Naive thymus-derived CD8-positive, alpha-beta T cell (primary cell): ENCODE measurements at places on chromosomes 4 and X. TPM values are rescaled to one million over a fixed set of nuclear protein-coding genes. Genes with fewer than 3 reads are reported as not detected.

DNA sequence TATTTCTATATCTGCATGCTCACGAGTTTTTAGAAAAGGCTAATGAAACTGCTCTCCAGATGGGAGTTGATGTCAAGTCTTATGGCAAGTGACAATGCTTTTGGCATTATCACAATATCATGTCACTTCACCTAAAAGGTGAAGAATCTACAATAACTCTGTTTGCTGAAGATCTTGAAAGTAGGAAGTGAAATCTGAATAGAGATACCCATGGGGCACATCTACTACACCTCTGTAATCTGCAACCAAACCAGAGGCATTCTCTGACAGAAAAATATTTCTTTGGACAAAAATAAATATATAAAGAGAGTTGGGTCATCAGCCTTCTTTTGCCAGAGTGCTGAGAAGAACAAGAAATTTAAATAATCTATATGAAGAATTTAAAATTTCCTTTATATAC is 3.9 kb upstream of the VAMP7 start:
- peaks cover 14% of the 10 kb centered on the region for H3K4me1 ChIP-seq
- no peak for DNase-seq
- no peak overlapping the region for H3K27ac ChIP-seq
- peaks cover 10% of the 10 kb centered on the region for H3K27me3 ChIP-seq
- H3K4me3 ChIP-seq, result no peak overlapping the region
- H3K36me3 ChIP-seq, result no peaks in the 10 kb centered on the region

- no peaks in the 10 kb centered on the region for H3K27me3 ChIP-seq
- H3K36me3 ChIP-seq, result no peaks in the 10 kb centered on the region
- no peak for DNase-seq
- no peaks in the 10 kb centered on the region for H3K4me1 ChIP-seq
Measured at GRCh38 chrX:121639781-121640180, 592.4 kb downstream of the GLUD2 start.

DNA sequence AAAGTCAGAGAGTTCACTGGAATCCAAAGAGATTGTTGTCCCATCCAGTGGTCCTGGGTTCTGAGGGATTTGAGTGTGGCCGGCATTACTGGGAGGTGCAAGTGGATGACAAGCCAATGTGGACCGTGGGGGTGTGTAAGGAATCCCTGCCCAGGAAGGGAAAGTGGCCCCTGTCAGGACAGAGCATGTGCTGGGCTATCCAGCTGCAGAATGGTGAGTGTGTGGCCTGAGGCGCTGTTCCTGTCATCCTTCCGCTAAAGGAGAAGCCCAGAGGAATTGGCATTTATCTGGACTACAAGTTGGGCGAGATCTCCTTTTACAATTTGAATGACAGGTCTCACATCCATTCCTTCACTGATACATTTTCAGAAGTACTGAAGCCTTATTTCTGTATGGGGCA is 20.4 kb upstream of the TRIM60 start:
- no peak overlapping the region for H3K27ac ChIP-seq
- no peak overlapping the region for H3K4me3 ChIP-seq
- no peaks in the 10 kb centered on the region for H3K36me3 ChIP-seq
- peaks cover 4% of the 10 kb centered on the region for H3K4me1 ChIP-seq
- H3K27me3 ChIP-seq, result peaks cover 19% of the 10 kb centered on the region

The ZAR1 gene
- not detected for polyA plus RNA-seq

The RIBC1 gene
- polyA plus RNA-seq, result 0.42 TPM

The SASH3 gene
- polyA plus RNA-seq, result 115 TPM

The TMSB15A gene
- polyA plus RNA-seq, result not detected
